NCI-H1092 (cell line): ENCODE measurements at places on chromosomes 7 and 10.
A peak's percentile ranks its signal among the peaks of the same experiment; 100 is the strongest.

GRCh38 chr10:58638388-58638787 is 125.7 kb downstream of the BICC1 start:
- no peak for DNase-seq

- DNase-seq = peak; percentile 93
Measured at GRCh38 chr7:14389595-14389994, 400.1 kb upstream of the ETV1 start.

DNA sequence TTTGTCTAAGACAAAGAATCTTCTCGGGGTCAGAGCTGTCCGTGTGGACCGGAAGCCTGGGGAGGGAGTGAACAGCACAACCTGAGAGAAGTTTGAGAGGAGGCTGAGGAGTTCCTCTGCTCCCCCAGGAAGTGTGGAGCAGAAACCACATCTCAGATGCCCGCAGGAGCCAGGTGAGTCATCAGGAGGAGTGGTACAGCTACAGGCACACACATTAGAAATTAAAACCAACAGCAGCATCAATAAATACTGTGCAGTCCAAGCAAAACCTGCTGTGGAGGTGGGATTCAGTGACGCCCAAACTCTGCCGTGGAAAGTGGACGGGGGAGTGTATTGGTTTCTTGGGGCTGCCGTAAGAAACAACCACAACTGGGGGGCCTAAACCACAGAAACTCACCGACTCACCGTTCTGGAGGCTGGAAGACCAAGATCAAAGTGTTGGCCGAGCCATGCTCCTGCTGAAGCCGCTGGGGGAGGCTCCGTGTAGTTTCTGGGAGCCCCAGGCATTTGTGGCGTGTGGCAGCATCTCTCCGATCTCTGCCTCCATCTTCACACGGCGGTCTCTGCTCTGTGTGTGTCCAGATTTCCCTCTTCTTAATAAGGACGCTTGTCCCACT is 31.2 kb upstream of the GARS1 start:
- no peak for DNase-seq

GRCh38 chr10:71989661-71990454 is 25.7 kb downstream of the CHST3 start:
- DNase-seq = no peak

DNA sequence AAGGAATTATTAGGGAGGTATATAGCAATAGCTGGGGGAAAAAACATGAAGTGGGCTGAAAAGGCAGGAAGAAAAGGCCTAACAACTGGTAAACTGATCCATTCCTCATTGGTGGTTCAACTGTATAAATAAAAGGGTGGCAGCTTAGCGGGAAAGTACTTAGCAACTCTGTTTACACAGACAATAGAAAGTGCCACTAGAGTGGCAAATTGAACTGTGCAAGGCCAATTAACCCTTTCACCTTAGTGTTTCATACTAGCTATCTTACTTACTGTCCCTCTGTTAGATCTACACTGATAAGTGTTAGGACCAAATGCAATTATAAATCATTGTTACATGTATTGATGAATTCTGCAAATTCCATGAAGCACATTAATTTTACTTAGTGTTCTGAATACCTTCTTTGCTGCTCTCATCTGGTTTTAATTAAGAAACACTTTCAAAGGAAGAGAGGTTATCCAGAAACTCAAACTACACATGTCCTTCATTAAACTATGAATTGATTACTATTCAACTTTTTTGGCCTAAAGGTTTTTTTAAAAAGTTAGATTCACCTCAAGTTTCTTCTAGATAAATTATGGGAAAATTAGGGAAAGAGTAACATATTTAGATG is 28.0 kb downstream of the DNAJC1 start:
- peak; percentile 88 for DNase-seq

DNA sequence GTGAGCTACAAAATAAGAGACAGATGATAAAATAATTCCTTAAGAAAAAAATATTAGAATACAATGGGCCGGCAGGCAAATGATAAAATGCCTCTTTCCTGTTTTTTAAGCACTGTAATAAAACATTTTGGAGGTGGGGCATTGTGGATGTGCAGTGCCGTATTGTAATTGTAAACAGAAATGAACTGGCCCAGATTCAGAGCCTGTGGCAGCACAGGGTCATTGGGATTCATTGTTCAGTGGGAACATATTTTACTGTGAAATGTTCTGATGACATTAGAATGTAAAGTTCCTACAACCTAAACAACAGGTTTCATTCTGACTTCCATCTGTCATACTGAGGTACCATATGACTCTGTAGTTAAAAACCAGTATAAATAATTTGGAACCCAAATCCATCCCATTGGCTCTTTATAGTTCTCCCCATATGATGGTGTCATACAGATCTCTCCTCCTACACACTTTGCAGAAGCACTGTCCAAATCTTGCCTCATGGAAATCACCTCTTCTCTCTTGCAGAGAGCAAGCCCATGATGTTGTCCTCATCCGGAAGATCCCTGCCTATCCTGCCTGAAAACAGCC is 264.6 kb downstream of the WDR37 start:
- DNase-seq = no peak

DNA sequence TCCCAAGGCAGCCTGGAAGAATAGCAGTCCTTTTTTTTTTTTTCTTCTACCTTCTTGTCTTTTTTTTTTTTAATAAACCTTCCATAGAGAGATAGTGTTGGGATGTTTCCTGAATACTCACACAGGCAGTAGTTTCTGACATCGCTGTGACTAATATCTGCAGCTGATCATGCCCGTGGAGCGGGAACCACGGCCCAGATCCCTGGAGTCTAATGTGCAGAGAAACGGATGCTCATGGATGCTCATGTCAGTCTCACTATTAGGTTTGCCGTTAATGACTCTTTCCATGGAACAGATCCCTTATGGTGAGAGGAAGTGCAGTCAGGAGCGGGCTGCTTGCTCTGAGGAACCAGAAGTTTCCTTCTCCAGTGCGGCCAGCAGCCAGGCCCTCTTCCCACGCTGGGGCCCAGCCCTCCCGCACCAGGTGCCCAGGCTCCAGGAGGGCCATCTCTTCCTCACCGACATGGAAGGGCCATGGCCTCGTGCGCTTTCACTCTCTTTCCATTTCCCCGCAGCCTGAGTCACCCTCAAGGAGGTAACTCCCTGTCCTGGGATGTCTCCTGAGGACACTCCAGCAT is 132.5 kb downstream of the WDR37 start:
- DNase-seq = no peak

DNA sequence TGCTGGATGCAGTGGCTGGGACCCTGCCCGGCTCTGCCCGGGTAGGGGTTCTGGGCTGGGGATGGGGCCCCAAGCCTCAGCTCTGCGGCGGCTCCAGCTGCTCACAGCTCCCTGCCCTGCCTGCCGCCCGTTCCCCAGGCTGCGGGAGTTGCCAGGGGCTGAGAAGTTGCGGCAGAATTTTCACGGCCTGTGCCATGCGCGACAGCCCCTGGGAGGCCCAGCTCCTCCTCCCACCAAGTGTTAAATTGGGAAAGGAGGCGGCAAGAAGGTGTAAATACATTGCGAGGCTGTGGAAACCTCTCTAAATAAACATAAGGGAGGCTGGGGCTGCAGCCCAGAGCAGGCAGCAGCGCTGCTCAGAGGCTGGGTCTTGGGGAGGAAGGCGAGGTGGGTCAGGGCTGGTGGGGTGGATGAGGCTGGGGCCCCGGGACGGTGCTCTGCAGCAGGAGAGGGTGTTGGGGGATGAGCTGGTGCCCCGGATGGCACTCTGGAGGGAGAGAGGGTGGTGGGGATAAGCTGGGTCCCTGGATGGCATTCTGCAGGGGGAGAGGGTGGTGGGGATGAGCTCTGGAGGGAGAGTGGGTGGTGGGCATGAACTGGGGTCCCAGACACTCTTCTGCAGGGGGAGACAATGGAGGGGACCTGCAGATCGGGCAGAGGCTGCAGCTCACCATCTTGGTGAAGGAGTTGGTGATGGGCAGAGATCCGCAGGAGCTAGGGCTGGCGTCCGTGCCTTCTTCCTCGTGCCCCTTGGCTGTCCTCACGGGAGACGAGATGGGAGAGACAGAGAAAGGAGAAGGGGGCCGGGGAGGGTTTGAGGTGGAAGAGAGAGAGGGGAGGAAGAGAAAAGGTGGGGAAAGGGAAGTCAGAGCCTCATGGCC is 85.5 kb upstream of the GNA12 start:
- no peak for DNase-seq

GRCh38 chr7:1848911-1849311 is 178.8 kb downstream of the ELFN1 start:
- DNase-seq = no peak

GRCh38 chr7:26368542-26368941 is 76.9 kb downstream of the SNX10 start:
- DNase-seq = no peak

DNA sequence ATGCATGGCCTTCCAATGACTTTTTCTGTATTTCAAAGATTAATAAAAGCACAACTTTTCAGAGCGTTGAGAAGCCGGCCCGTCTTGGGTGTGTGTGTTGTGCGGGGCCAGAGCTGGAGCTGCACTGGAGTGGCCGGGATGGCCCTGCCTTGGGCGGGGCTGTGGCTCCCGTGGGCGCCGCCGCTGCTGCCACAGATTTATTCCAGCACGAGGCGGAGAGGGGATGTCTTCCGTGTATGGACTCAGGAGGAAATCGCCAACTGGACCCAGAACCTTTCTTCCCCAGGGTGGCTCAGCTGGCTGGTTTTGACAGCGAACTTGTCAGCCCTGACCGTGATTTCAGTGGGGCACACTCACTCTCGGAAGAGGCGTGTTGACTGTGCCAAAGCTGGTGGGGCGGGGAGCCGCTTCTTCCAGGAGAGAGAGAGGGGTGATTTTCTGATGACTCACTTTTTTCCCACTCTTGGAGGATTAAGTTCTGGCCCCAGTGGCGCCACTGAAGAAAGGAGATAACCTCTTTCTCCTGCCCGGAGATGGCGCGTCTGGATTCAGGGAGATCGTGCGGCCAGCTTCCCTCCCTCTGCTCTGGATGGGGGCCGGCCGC is 72.4 kb downstream of the DNAJB6 start:
- no peak for DNase-seq

- peak; percentile 8 for DNase-seq
Measured at GRCh38 chr10:33164060-33164709, 170.3 kb downstream of the NRP1 start.

GRCh38 chr10:12438919-12439692 is 89.8 kb downstream of the CAMK1D start:
- no peak for DNase-seq

GRCh38 chr7:76204147-76204546 is 2.5 kb downstream of the SRRM3 start:
- DNase-seq = no peak

DNA sequence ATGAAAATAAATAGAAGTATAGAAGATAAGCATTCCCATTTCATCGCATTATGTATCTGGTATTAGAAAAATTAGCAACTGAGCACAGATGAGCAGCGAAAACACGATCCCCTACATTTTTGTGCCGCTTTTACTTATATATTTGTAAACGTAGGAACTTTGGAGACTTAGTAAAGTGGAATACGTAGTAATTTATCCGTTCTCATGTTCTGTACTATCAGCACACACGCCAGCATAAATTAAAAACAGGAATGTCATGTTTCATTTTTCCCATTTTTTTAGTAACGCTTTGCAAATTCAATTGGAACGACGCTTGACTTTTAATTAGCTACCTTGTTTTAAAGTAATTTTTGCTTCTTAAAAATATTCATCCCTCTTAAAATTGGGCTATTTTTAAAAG is 2.4 kb downstream of the ZNRF2 start:
- DNase-seq = no peak

DNA sequence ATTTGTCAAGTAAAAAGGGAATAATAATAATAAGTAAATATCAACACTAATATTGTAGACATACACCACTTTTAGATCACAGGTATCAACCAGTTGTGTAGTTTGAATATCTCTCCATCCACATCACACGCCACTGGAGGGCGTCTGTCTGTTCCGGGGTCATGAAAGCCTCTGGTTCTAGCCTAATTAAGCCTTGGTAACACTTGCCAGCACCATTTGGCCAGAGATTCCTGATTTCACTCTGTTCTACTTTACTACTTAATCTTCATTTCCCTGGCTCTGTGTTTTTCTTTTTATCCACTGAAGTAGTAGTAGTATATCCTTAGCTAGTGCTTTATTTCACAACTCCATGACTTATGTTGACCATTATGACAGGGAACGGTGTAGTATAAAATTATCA is 285.6 kb upstream of the POM121L12 start:
- no peak for DNase-seq

DNA sequence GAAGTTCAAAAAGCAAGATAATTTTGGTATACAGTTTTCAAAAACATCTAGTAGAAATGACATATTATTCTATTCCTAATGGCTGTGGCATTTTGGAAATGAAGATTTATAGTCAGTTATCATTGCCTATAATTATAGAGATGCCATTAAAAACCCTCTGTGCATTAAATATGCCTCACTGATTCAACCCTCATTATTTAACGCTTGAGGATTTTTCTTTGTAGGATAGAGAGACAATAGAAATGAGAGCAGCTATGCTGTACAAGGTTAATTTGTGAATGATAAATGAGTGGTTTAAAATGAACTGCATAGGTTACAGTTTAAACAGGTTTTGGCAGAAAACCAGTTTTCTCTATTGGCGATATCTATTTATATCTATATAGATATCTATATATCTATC is 32.2 kb upstream of the SEMA3A start:
- DNase-seq = no peak

GRCh38 chr7:150988230-150989226 is 2.3 kb upstream of the NOS3 start:
- peak; percentile 79 for DNase-seq

GRCh38 chr10:124242365-124242764 is 149.0 kb upstream of the CHST15 start:
- DNase-seq = no peak

DNA sequence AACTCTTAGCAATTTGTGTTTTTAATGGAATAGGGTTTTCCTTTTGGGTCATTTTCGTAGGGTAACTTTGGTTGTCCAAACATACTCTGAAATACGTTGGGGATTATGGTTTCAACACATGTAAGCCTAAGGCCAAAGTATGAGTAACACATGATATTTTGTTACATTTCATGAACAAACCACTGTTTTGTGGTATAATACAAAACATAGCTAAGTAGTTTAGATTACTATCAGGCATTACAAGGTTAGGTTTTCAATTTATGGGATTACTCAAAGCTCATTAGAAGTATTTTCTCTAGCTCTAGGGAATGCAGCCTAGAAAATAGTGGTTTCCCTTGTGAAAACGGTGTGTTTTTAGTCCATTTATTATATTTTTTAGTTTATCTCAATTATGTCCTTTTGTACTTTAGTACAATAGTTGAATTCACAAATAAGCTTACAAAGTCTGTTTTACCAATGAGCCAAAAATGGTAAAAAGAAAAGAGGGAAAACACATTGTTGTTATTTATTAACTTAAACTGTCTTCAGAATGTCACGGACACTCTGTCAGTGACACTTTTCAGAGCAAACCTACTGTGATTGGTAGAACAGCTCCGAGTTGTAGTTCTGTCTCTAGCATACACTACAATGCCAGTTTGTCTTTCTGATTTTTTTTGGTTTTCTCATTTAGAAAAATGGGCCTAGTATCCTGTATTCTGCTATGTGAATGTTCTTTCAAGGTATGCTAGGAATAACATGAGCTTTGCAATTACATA is 473.7 kb downstream of the SUGCT start:
- DNase-seq = no peak

DNA sequence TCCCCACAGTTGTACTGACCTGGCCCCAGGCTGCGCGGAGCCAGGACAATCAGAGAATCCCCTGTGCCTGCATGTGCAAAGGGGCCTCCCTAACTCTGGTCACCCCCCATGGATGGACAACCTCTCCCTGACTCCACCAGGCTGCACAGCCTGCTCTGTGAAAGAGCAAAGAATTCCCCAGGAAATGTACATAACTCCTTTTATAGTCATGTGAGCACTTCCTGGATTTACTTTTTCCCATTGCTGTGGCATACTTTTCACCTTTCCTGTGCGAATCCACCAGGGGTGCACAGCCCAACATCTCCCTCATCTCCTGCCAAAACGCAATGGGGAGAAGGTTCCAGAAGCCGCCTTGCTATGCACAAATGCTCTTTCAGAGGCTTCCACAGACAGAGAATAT is 27.9 kb downstream of the FGFR2 start:
- DNase-seq = no peak
